ENCODE measurements at places on chromosomes 2 and 18.

DNA sequence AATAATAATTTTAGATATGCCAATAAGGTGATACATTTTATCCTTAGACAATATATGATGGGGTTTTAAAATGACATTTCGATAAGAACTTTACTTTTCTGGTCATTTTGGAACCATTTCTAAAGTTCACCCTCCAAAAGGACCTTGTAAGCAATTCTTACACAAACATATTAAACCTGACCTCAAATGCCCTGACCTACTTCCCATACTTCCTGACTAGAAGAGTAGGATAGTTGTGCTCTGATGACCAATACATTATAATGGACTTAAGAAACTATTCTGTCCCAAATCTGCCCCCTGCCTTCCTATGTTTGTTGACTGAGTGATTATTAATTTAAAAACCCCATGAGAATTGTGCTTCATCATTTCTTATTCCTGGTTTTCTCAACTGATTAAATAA is 24.6 kb downstream of the GCA start:
- no peak for DNase-seq

DNA sequence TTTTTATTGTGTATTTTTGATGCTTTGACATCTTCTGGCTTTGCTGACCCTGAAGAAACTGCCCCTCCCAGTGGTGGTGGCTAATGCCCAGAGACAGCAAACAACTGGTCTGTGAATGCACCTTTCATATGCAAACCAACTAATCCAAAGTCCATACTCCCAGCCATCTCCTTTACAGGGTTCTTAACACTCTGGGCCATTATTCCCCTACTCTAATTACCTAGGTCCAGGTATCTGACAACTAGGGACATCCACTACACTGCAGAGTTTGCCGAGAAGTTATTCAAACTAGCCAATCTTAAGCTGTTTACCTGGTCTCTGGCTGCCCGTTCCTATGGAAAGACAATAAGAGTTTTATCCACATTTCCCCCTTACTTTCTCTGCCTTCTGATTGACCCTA is 73.6 kb downstream of the FSHR start:
- DNase-seq: no peak

GRCh38 chr2:15223887-15224286 is 337.2 kb downstream of the NBAS start:
- no peak for DNase-seq

DNA sequence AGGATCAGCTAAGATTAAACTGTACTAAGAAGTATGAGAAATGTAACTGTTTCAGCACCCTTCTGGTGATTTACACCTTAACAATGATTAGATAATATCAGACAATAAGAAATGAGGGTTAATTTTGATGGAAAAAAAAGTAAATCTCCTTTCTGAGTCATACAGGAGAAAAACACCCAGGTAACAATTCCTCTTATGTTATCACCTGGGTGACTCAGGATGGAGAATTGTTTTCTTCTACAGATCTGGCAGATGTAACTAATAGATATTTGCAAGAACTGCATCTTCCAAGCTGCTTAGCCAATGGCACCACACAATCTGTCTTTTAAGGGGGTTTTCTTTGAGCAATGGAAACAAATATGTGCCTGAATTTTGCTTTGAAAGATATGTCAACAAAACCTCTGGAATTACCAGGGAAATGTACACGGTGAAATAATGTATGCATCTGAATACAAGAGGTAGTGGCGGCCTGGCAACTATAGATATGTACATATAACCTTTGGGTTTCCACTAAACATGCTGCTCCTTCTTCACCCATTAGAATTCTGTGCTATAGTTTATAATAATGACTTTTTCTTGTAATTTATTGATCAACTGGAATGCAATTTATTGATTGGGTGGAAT is 407.9 kb downstream of the CPS1 start:
- DNase-seq: no peak

DNA sequence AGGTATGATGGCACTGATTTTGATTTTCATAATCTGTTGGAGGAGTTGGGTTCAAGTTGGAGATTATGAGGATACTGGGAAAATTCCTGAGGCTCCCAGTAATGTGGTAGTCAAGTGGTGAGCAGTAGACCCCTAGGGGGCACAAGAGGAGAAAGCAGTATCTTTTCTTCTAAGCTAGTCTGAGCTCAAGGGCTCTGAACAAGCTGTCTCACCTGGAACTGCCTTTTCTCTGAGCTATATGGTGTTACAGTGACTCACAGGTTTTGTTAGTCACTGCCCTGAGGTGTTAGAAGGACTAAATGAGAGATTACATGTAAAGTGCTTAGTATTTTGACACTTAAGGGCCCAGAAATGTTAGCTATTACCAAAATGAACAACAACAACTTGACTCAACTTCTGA is 42.2 kb downstream of the CD302 start:
- DNase-seq: no peak

DNA sequence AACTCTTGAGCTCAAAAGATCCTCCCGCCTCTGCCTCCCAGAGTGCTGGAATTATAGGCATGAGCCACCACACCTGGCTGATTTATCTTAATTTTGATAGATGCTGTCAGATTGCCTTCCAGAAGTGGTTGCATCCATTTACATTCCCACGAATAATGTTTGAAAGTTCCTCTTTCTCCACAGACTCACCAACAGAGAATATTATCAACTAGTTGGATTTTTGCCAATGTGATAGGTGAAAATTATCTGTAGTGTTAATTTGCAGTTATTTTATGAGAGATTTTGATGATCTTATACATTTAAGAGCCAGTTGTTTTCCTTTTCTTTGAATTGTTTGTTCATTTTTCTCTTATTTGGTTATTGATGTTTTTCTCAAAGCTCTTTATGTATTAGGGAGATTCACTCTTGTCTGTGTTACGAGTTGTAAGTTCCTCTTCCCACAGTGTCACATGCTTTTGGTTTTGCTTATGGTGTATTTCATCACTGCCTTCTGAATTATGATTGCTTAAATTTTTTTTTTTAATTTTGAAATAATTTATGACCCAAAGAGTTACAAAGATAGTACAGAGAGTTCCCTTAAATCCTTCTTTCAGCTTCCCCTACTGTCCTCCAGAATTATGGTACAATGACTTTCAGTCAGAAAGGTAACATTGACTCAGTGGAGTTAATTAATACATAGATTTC is 20.7 kb upstream of the NT5DC4 start:
- DNase-seq: no peak

DNA sequence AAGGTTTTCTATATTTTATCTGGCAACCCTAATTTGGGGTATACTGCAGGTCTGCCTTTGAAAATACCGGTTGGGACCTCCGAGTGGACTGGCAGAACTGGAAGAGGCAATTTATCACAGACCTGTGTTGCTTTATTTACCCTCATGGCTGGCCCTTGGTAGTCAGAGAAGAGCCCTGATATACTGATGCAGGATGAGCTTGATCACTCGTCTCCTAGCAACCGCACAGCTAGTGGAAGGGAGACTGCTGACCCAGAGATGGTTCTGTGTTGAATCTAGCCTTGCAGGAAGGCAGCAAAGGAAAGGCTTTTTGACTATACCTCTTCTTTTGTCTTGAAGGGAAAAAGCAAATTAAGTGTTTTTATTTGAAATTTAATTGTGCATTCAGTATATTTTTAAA is 154.7 kb downstream of the EML6 start:
- DNase-seq: no peak

DNA sequence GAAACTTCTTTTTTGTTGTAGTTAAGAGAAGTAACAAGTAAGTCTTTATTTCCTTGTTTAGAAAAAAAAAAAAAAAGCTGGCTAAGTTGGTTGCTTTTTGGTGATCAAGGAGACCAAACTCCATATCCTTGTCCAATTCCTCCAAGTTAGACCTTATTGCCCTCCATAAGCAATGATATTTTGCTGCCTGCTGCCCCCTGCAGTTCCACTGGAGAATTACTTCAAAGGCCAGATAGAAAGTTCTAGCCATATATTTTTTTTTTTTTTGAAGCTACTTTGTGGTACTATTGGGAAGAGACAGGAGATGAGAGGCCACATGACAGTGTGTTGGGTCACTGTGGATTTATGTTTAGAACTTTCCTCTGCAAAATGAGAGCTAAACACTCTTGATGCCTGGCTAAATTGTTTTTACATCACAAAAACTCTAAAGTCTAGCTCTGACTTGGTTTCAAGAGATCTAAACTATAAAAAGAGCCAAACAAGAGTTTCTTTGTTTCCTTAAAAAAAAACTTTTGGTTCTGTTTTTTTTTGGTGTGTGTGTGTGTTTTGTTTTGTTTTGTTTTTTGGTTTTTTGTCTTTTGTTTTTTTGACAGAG is 80.7 kb upstream of the RASGRP3 start:
- DNase-seq: no peak

All from anterior cingulate cortex (tissue), 58 donors.